ENCODE measurements at places on chromosomes 12 and 14.

GRCh38 chr14:55313480-55313879 is 42.3 kb downstream of the FBXO34 start:
- no peak for DNase-seq

- no peak for DNase-seq
These were observed 370.6 kb downstream of the KCNH5 start for GRCh38 chr14:62674563-62675237.

DNA sequence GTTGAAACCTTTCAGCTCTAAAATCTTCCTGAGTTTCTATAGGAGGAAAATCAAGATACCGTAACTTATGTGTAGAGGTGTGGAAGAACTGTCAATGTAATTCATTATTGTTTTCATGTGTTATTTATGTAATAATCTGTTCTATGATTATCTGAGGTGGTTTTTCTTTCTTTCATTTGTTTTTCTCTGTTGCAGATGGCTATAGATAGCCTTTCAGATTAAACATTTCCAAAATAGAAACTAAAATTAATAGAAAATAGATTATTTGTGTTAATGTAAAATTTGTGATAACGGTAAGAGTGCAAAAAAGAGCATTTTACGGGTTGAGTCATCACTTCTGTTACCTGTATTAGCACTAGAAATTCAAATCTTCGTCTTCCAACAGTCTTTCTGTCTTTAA is 128.8 kb downstream of the SYNE2 start:
- no peak for DNase-seq

DNA sequence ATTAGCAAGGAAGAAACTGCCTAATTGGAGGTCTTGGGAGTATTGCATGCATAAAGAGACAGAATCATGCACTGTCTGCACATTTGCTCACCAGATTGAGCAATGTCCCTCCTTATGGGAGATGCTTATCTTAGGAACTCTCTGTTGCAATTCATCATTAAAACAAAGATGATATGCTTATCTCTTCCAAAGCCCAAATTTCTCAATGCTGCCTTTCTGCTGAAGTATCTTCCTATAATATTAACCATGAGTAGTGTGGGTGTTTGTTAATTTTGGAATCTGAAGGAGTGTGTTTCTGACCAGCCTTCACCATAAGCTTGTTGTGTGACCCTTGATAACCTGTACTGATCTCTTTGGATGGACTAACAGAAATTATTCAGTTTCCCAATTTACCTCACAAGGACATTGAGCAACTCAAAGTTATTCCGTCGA is 1257.6 kb upstream of the FLRT2 start:
- DNase-seq: no peak

DNA sequence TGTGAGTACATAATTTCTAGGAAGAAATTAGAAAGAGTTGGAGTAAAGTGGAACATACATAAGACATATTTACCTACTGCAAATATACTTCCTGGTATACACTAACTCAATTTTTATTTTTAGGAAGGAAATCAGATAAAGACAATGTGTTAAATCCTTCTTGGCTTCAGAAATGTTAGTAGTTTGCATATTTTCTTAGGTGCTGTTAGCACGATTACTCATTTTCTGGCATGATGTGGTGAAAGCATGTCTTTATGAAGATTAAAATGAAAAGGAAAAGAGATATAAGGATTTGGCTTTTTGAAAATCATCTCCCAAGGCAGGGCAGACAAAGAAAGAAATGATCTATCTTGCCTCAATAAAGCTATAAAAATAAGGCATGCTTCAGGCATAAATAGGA is 287.6 kb upstream of the E2F7 start:
- no peak for DNase-seq

DNA sequence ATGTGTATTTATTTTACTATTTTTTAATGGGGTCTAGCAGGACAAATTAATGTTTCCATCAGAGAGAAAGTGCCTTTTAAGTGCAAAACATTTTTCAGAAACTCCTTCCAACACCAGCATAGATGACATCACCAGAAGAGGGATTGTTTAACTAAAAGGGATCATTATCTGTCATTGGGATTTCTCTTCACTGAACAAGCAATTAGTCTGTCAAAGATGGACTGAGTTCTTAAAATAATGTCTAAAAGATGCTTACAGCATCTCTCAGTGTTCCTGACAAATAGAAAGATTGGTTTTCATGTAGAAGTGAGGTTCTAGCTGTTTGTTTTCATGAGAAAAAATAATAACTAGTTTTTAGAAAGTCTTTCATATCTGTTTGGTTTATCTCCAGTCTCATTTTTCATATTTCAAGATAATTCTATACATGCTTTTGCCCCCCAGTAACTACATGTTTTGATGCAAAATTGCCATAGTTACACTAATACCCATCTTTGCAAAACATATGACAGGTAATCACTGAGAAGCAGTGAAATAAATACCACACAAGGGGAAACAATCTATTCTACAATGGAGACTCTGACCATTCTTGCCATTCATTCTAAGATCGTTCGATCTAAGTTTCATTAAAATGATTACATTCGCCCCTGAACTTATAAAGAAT is 850.3 kb downstream of the GALC start:
- DNase-seq: no peak

DNA sequence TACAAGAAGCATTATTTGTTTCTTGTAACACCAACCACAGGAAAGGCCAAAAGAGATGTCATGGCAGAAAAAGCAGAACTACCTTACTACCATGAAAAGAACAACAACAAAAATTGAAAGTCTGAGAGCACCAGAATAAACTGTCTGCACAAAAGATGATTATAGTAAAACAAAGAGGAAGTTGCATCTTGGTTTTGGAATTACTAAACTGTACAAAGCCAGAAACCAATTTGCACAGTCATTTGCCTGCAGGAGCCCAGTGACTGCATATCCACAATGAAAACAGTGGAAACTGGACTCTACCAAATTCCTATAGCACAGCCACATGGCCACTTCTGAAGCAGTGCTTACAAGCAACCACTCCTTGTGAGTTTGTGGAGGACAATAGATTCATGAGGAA is 276.2 kb downstream of the SSPN start:
- no peak for DNase-seq

GRCh38 chr12:51473947-51474346 is 49.3 kb downstream of the SLC4A8 start:
- no peak for DNase-seq

DNA sequence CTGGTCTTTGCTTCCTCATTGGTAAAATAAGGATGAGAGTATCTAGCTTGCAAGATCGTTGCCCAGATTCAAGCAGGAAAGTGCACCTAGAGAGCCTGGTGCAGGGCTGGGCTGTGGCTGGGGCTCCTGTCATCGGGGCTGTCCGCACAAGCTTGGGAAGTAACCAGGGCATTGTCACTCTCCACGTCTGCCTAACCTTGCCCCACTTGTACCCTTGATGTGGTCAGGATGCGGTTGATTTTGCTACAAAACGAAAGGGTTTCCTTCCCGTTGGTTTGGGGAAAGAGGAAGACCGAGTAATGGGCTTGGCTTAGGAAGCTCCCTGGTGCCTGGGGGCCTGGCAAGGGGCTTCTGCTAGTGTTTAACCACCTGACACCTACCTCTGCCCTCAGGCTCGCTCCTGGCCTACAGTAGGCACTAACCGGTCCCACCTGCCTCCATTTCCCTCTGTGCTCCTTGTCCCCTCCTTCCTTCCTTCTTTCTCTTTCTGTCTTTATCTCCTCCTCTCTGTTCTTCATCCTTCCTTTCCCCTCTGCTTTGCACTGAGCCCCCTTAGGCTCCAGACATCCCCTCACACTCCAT is 21.8 kb downstream of the MVK start:
- DNase-seq: no peak

DNA sequence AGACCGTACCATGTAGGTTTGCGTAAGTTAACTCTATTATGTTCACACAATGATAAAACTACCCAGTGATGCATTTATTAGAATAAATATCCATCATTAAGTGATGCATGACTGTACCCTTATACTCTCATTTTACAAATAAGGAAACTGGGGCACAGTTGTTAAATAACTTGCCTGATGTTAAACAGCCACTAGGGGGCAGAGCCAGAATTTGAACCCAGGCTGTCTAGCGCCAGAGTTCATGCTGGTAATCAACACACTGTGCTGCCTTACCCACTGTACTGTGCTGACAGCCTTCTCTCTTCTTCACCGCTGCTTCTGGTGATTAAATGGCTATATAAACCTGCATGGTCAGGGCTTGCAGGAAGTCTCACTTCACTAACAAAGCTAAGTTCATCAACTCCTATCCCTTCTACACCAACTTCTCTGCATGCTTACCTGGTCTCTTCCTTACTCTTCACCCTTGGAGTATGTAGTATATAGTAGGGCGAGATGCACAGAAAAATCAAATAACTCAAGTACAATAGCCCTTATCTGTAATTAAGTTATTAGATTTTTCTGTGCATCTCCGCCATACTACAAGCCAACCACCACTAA is 43.6 kb upstream of the APPL2 start:
- no peak for DNase-seq

GRCh38 chr12:107429006-107429705 is 256.4 kb upstream of the PWP1 start:
- no peak for DNase-seq

- no peak for DNase-seq
These were observed 97.2 kb downstream of the LGMN start for GRCh38 chr14:92651106-92651757.

- DNase-seq: no peak
These were observed 11.5 kb upstream of the CHD4 start for GRCh38 chr12:6618483-6619225.

DNA sequence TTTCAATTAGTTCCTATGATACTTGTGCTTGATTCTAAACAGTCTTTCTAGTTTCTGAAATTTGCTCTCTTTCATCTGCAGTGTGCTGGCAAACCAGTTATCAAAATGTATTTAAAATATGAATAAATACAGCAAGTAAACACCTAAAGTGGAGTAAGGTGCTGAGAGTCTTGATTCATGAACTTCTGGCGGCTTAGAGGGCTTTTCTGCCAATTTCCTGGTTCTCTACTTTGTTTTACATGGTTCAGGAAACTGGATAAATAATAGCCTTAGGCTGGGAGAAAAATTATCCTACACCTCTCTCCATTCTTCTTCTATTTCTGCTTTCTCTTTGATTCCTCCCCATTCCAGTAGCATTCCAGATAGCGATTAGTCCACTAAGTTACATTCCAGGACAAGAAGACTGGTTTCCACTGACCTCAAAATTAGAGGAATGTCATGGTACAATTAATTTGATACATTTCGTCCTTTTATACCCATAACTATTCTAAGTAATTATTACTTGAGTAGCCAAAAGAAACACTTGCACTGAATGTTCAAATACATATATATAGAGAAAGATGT is 14.9 kb downstream of the ATP2B1 start:
- DNase-seq: no peak

DNA sequence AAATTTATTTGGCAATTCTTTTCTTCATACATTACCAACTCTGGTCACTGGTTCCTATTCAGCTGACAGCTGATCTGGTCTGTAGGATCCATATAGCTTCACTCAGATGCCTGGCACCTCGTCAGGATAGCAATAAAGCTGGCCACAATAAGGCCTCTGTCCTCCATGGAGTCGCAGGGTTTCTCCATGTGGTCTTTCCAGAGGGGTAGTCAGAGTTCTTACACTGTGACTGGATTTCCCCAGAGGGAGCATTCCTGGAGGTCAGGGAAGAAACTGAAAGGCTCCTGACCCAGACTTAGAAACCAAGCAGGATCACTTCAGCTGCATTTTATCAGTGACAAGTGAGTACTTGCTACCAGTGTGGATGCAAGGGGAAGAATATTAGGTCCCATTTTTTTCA is 34.9 kb upstream of the SIX1 start:
- DNase-seq: no peak

DNA sequence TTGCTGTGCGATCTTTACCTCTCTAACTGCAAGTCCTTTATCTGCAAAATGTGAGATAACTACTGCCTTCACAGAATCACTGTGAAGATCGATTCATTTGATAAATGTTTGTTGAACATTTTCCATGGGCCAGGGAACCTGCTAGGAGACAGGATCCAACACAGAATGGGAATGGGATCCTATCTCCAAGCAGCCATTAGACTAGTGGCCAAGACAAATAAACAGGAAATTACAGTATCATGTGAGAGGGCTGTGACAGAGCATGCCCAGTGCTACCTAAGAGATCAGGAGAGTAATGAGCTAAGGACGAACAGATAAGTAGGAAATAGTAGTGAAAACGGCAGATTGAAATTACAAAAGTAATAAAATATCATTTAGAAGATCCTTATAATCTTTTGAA is 105.7 kb downstream of the GRIN2B start:
- no peak for DNase-seq

GRCh38 chr12:104749545-104749944 is 208.5 kb downstream of the SLC41A2 start:
- no peak for DNase-seq

- DNase-seq: no peak
These were observed 364.3 kb upstream of the DDHD1 start for GRCh38 chr14:53517270-53517960.

DNA sequence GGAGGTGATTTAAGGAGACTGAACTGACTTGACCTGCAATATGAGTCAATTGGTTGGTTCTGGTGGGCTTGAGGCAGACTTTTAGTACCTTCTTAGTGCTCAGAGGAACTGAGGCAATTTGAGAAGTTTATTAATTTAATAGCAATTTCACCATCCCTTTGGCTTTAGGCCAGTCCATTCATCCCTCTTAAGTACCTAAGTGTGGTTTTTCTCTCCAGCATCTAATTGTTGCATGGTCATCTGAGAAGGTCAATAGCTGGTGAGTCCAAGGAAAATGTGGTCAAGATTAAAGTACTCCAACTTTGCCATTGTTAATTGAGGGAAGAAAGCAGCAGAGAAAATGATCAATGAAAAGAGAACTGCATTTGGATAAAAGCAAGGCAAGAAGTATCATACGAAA is 115.4 kb upstream of the DYRK2 start:
- DNase-seq: no peak

DNA sequence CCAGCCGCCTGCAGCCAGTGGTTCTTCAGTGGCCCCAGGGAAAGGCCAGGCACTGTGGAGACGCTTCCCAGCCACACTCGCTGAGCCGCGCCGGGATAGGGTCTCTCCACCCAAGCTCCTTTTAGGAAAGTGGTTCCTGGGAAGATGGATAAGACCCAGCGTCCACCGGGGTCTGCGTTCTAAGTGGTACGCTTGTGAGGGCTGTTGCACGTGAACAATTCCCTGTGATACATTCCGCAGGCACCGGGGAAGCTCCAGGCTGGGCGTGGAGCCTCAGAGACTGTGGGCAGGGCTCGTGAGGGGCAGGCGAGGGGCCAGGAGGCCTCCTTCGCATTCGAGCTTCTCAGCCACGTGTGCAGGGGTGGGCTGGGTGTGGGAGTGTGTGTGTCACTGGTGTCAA is 48.4 kb downstream of the GALNT9 start:
- DNase-seq: no peak

- no peak for DNase-seq
These were observed 20.1 kb upstream of the RIN3 start for GRCh38 chr14:92493492-92493891.

DNA sequence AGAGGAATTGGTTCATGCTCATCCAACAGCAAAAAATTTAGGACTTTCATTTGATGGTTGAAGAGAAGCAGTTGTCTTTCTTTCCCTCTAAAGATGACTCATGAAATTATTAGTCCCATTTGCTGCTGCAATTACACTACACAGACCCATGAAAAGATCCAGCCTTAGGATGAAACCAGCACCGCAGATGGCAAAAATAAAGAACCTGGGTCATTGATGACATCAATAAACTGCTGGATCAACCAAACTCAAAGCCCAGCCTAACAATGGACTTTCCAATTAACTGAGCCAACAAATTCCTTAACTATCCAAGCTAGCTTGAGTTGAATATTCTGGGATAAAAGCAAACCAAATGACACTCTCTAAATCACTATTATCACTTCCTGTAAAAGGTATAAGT is 20.7 kb downstream of the DICER1 start:
- no peak for DNase-seq

GRCh38 chr12:15329891-15330290 is 7.6 kb downstream of the PTPRO start:
- no peak for DNase-seq
